ENCODE measurements at places on chromosomes 13 and 19.

- no peak for DNase-seq
Measured at GRCh38 chr19:35373492-35373891, 2.6 kb downstream of the GPR42 start.

GRCh38 chr19:28971049-28971448 lies 241.9 kb downstream of the UQCRFS1 start:
- no peak for DNase-seq

- no peak for DNase-seq
Measured at GRCh38 chr13:108361769-108362168, 92.3 kb downstream of the TNFSF13B start.

- DNase-seq = no peak
Measured at GRCh38 chr13:30074955-30075614, 224.7 kb upstream of the UBL3 start.

- no peak for DNase-seq
Measured at GRCh38 chr19:10114651-10115391, 3.3 kb downstream of the P2RY11 start.

DNA sequence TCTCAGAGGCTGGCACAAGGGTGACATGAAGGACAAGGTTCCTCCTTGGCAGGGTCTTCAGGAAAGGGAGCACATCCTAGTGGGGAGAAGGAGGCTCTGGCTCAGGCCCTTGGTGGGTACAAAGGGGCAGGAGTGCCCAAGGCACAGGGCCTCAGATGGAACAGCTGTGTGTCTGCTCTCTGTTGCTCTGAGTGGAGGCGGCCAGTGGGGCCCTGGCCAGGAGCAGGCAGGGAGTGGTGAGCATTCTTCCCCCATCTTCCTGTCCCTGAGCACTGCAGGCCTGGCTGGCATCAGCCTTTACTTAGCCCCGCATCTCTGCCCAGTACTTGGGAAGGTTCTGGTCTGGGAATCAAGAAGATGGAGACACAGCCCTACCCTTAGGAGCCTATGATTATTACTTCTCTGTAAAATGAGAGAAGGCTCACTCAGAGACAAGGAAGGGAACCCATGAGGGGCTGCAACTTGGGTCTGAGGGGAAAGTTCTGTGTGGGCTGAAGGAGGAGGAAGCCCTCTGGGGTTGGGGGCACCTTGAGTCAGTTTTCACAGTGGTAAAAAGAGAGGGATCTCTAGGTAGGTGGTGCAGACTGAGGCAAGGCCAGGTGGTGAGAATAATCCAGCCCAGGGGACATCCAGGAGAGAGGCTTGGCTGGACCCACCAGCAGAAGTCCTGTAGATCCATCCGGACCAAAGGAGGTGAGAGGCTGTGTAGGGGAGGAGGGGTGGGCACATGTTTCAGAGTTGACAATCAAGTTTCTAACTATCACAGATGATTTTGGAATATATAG lies 173.5 kb downstream of the TSHZ3 start:
- DNase-seq = no peak

Data from Calu3 (cell line).